ENCODE measurements at places on chromosomes 2 and 18.
A peak's percentile ranks its signal among the peaks of the same experiment; 100 is the strongest.

- no peak for DNase-seq
Measured at GRCh38 chr2:44448860-44449527, 87.2 kb downstream of the CAMKMT start.

- no peak for DNase-seq
Measured at GRCh38 chr2:75155115-75155514, 44.2 kb downstream of the TACR1 start.

DNA sequence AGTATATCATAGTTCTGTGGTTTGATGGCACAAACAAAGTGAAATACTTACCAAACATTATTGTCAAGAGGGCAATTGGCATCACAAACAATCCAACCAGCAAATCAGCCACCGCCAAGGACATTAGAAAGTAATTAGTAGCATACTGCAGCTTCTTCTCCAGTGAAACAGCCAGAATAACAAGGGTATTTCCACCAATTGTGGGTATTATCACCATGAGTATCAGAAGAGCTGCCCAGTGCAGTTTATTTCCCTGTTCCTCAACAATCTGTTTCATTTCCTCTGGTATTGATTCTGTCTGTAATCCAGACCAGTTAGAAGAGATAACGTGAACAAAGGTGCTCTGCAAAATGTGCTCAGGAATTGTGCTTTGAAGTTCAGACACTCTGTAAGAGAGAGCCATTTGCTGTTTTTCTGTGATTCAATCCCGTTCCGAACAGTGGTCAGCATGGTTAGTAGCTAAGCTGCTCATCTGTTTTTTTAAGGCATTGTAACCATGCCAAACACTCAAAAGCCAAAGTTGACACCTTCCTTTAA lies 1.4 kb downstream of the HTR2B start:
- DNase-seq: no peak

DNA sequence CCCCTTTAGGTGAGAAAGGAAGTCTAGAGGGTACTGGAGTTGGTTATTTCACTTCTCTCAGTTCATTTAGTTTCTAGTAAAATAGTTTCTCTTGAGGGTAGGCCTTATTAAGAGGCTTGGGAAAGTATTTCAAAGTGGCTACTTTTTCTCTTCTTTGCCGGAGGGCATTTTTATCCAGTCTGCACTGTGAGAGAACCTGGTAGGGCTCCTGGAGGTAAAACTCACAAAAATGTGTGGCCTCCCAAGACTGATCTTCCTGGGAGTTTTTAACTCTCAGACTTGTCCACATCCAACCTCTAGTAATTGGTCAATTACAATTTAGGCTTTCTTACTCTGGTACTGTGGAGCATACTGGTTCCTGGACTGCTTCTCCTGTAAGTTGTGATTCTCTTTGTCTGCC lies 28.0 kb downstream of the EHBP1 start:
- DNase-seq: no peak

GRCh38 chr2:144431998-144432397 lies 87.9 kb downstream of the ZEB2 start:
- no peak for DNase-seq

- DNase-seq: no peak
Measured at GRCh38 chr2:17620280-17620679, 79.8 kb downstream of the VSNL1 start.

DNA sequence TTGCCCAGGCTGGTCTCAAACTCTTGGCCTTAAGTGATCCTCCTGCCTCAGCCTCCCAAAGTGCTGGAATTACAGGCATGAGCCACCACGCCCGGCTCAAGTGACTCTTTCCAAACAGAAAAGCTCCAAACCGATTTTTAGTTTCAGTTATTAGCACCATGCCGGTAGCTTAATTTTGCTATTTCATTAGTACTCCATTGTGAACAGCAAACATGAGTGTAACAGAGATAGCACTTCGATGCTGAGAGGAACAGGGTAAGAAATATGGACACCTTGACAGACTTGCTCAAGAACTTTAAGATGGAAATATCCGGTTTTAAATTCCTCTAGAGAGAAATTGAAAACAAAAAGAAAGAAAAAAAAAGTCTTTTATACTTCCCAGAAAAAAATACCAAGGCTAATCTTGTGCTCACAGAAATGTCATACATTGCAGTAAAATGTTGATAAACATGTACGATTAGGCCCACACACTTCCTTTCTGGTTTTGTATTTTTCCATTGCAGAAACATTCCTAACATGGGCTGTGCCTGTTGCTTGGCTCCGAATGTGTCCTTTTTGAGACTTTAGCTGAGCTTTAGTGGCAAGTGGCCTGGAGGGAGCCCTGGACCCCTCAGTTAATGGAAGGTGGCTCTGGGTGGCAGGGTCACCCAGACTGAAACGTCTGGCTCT lies 18.3 kb downstream of the FHL2 start:
- no peak for DNase-seq

DNA sequence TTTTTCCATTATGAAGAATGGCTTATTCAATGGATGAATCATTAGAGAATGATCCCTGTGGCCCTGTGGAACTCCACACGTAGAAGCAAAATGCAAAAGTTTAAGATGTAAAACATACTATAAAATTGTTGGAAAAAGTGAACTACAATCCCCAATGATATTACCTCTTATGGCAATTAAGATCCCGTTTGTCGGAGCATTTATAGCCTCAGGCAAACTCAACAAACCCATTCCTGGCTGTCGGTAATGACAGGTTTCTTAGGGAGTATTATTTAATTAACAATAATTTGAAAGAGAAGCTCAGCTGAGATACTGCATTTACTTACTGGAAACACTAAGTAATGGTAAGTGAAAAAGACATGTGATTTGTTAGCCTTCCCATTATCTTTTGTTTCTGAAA lies 138.3 kb downstream of the CDH20 start:
- DNase-seq: no peak

DNA sequence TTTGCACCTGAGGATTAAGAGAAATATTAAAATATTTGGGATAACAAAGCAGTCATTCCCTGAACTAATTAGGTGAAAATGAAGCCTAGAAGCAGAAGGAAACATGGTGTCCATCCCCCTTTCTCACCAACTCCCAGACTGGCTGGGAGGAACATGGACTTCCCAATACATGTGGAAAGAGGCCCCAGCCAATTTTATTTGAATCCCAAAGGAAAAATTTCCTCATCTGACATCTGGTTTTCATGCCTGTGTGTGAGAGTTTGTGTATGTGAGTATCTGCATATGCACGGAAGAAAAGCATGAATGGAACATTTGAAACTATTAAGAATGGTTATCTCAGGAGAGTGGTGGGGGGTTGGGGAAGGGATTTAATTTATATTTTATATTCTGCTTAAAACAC lies 84.3 kb downstream of the COPS8 start:
- no peak for DNase-seq

GRCh38 chr2:96471772-96472171 lies 33.4 kb downstream of the NEURL3 start:
- no peak for DNase-seq

DNA sequence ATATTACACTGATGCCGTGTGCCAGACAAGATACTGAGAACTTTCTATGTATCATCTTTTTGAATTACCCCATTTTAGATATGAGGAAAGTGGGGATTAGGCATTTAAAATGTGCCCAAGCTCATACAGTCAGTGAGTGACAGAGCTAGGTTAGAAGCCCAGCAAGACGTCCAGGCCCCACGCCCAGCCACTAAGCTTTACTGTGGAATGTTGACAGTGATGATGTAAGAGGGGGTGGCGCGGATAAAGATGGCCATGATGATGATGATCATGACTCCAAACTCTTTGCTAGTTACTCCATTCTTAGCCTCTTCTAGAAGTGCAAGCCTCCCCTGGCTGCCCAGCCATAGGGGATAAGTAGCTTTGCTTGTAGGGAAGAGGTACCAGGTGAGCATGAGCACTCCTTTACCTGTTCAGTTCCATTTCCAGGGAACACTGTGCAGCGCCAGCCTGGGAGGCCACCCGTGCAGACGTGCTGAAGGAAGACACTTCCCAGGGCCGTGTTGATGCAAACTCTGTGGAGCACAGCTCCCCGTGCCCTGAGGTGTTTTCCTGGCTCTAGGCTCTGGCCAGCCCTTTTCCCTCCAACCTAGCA lies 65.5 kb downstream of the BCL2L11 start:
- no peak for DNase-seq

GRCh38 chr2:227363756-227364155 lies 15.3 kb downstream of the TM4SF20 start:
- no peak for DNase-seq

GRCh38 chr2:235599596-235600338 lies 105.9 kb downstream of the AGAP1 start:
- DNase-seq: no peak

DNA sequence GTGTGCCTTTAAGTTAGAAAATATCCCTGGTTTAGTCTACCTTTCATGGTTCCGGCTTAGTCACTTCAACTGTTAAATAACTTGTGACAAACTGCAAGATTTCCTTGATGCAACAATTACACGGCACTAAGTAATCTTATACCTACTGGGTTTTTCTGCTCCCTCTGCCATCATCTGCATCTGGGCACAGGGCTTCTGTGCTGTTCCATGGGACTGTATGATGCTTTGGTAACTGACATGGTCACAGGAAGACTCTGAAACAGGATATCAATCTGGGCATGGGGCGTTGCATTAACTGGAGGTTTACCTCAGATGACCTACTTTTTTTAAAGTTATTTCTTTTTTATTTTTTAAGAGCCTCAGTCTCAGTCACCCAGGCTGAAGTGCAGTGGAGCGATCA lies 365.4 kb downstream of the SS18 start:
- DNase-seq: no peak

DNA sequence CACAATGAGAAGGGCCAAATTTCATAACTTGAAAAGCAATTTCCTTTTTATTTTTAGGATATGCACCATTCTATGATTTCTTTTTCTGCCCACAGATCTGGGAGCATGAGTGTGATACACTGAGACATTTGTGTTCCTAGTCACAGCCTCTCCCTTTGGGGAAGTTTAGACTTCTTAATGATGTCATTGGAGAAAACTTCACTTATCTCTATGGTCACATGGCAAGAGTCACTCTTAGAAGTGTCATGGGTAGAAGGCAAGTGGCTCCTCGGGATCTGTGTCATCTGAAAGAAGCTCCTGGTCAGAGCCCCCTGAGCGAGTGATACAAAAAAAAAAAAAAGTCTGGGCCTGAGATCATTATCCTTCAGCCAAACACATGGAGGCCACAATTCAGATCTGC lies 62.5 kb upstream of the LGALSL start:
- no peak for DNase-seq

DNA sequence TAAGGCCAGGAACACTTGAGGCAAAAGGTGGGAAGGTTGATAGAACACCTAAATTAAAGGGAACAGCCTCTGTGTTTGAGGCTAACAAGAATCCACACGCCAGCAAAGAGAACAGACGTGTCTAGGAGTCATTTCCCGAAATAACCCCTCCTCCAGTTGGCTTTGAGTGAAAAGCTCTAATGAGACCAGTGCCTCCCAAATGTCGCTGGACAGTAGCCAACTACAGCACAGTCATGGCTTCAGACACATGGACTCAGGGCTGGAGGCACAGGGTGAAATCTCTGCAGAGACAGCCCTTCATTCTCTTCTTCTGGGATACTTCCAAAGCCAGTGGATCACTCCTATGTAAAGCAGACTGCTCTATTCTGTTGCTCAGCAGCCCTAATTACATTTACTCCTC lies 49.6 kb downstream of the SOWAHC start:
- DNase-seq: no peak

DNA sequence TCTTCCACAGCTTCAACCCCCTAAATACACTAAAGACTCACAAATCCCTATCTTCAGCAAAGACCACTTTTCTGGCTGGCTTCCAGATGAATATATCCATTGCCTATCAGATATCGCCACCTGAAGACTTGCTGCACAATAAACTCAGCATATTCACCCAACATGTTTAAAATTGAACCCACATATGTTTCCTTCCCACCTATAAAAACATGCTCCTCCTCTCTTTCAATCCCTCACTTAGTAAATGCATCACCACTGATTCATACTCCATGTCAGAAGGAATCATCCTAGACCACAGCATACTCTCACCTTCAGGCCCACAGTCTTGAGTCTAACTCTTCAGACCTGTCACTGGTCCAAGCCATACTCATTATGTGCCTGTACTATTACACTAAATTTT lies 5.3 kb downstream of the SPC25 start:
- no peak for DNase-seq

- DNase-seq: no peak
Measured at GRCh38 chr18:42606886-42607495, 508.5 kb downstream of the RIT2 start.

- DNase-seq: no peak
Measured at GRCh38 chr2:138853761-138854160, 73.6 kb upstream of the NXPH2 start.

DNA sequence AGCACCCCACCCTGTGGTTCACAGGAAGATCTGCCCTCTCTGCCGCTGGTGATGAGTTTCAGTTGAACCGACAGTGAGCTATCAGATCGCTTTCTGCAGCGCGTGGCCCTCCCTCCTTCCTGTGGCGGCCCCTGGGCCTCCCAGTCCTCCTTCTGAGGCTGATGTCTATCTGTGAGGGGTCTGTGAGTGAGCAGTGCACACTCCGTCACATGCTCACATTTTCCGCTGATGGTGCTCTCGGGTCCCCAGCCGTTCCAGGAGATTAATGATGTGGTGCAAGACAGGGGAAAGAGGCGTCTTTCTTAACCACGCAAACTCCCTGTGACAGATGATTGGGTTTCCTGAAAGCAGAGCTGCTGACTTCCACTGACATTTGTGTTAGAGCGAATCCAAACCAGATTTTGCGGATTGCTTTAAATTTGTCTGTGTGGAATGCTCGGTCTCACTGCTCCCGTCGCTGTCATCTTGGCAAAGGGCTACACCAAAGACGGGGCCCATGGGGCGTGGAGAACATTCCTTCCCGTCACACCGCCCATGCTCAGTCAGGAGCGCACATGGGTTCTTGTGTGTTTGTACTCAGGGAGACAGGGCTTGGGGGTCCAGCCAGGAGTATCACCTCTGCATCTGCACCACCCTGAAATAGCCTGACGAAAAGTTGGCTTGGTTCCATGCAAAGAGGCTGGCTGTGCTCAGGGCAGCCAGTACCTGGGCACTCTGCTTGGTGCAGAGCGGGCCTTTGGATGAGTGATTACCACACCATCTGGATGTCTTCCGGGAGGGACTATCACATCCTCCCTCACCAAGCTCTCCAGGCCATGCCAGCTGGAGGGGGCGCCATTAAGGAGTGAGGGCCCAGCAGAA lies 154.7 kb upstream of the HS6ST1 start:
- DNase-seq: no peak

GRCh38 chr2:11542275-11542819 lies 8.5 kb downstream of the GREB1 start:
- DNase-seq: no peak

- peak; percentile 39 for DNase-seq
Measured at GRCh38 chr2:97713296-97714083, at the start of gene ZAP70. Gene ZAP70, plus strand, starts transcription at chr2:97713576. Its CDS starts 10,461 bp downstream, at chr2:97724037.

- DNase-seq: no peak
Measured at GRCh38 chr2:233772583-233772982, 5.5 kb upstream of the MROH2A start.

- no peak for DNase-seq
Measured at GRCh38 chr18:76471593-76471992, 23.4 kb downstream of the ZNF516 start.
